Astrocyte (in vitro differentiated cells and primary cell): ENCODE measurements at places on chromosomes 2 and 18. TPM values are rescaled to one million over a fixed set of nuclear protein-coding genes. Genes with fewer than 3 reads are reported as not detected.

CXCR1 gene
- not detected in 2 replicates for total RNA-seq

GRCh38 chr2:146415291-146415690 lies 1429.5 kb upstream of the ACVR2A start:
- no peaks in the 10 kb centered on the region for H3K4me1 ChIP-seq
- no peaks in the 10 kb centered on the region for H3K36me3 ChIP-seq
- DNase-seq, result no peak

CABLES1 gene
- total RNA-seq, result 12.2 and 14.5 TPM in 2 replicates

DNA sequence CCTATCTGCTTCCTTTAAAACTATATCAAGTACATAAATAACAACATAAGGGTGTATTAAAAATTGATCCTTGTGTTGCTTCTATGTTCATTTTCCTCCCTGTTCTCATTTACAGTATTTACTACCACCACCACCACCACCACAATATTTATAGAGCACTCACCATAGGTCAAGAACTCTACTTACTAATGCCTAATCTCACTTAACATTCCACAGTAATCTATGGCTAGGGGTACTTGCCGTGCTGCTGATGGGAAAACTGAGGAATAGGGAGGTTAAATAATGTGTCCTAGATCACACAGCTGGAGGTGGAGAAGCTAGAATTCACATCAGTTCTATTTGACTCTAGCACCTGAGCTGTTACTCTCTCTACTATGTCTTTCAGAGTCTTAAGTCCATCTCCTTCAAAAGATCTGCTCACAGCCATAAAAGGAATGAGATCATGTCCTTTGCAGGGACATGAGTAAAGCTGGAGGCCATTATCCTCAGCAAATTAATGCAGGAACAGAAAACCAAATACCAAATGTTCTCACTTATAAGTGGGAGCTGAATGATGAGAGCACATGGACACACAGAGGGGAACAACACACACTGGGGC lies 54.1 kb upstream of the ZNF385B start:
- no peaks in the 10 kb centered on the region for H3K4me1 ChIP-seq
- no peaks in the 10 kb centered on the region for H3K27me3 ChIP-seq
- H3K4me3 ChIP-seq, result no peak overlapping the region
- H3K36me3 ChIP-seq, result no peaks in the 10 kb centered on the region
- no peak for DNase-seq
- no peak overlapping the region for H3K27ac ChIP-seq

GNAL gene
- 3.6 and 4.5 TPM in 2 replicates for total RNA-seq

DNA sequence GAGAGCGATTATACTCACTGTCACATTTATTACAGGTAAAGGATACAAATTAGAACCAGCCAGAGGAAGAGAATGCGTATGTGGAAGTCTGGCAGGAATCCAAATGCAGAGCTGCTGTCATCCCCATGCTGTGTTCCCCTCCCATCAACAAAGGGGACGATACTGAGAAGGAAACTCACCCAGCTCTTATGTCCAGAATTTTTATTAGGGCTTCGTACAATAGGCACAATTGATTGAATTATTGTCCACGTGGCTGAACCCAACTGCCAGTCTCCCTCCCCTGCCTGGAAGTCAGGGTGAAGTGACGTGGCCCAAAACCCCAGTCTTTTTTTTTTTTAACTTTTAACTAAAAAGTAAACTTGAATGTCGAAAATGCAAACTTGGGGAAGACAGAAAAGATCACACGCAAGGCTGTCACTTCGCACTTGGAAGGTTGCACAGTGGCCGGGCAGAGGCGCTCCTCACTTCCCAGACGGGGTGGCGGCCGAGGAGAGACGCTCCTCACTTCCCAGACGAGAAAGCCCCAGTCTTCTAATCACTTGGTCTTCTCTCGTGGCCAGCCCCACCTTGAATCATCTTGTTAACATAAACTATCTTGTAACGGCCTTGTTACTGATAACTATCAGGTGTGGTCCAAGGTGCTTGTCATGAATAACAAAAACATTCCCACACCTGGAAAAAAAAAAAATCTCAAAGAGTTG lies 40.0 kb upstream of the ITSN2 start:
- H3K27me3 ChIP-seq, result peaks cover 3% of the 10 kb centered on the region
- no peak overlapping the region for H3K27ac ChIP-seq
- peaks cover 4% of the 10 kb centered on the region for H3K4me1 ChIP-seq
- H3K4me3 ChIP-seq, result no peak overlapping the region

GRCh38 chr2:128685841-128686496 lies 367.3 kb upstream of the HS6ST1 start:
- H3K27me3 ChIP-seq, result no peaks in the 10 kb centered on the region
- no peak overlapping the region for H3K27ac ChIP-seq
- H3K36me3 ChIP-seq, result no peaks in the 10 kb centered on the region
- H3K4me1 ChIP-seq, result no peaks in the 10 kb centered on the region
- DNase-seq, result no peak
- no peak overlapping the region for H3K4me3 ChIP-seq

- H3K36me3 ChIP-seq, result peaks cover 3% of the 10 kb centered on the region
- H3K27me3 ChIP-seq, result no peaks in the 10 kb centered on the region
- H3K4me1 ChIP-seq, result no peaks in the 10 kb centered on the region
- DNase-seq, result peak; percentile 44
- no peak overlapping the region for H3K4me3 ChIP-seq
Observed at GRCh38 chr2:190283783-190284182, 35.8 kb downstream of the HIBCH start.

CLHC1 gene
- 16.5 and 17.5 TPM in 2 replicates for total RNA-seq
